ENCODE measurements at places on chromosomes 1 and 21. TPM values are rescaled to one million over a fixed set of nuclear protein-coding genes. Genes with fewer than 3 reads are reported as not detected.
A peak's percentile ranks its signal among the peaks of the same experiment; 100 is the strongest.

DNA sequence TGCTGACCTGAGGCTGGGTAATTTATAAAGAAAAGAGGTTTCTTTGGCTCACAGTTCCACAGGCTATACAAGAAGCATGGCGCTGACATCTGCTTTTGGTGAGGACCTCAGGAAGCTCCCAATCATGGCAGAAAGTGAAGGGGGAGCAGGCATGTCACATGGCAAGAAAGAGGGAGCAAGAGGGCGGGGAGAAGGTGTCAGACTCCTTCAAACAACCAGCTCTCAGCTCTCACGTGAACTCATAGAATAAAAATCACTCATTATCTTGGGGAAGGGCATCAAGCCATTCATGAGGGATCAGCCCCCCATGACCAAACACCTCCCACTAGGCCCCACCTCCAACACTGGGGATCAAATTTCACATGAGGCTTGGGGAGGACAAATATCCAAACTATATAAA, 266.8 kb downstream of the RHOU start:
- H3K27ac ChIP-seq: no peak overlapping the region
- no peak overlapping the region for H3K4me3 ChIP-seq
- DNase-seq: no peak
- H3K36me3 ChIP-seq: no peaks in the 10 kb centered on the region
- no peaks in the 10 kb centered on the region for H3K4me1 ChIP-seq

- H3K27ac ChIP-seq: no peak overlapping the region
- no peak for DNase-seq
- H3K4me1 ChIP-seq: no peaks in the 10 kb centered on the region
- H3K4me3 ChIP-seq: no peak overlapping the region
Measured at GRCh38 chr1:244992833-244993232, 128.5 kb upstream of the HNRNPU start.

DNA sequence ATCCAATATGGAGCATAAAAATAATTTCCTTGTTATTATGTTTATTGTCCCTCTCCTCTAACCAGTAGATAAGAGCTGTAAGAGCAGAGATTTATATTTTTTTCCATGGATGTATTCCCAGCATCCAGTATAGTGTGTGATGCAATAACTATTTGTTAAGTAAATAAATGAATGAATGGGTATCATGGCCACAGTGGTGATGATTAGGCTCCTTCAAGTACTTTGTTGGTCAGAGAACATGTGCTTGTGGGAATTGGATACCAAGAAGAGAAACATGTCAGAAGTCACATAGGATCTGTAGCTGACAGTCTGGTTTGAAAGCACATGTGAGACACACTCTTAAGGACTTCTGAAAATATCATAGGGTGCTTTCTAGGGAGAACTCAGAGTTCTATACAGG, 588.5 kb downstream of the AGBL4 start:
- H3K36me3 ChIP-seq: no peaks in the 10 kb centered on the region
- no peaks in the 10 kb centered on the region for H3K4me1 ChIP-seq
- no peak overlapping the region for H3K4me3 ChIP-seq

GRCh38 chr1:119068427-119068826, 72.0 kb downstream of the WARS2 start:
- H3K4me1 ChIP-seq: no peaks in the 10 kb centered on the region
- no peak overlapping the region for H3K27ac ChIP-seq
- H3K4me3 ChIP-seq: no peak overlapping the region
- no peak for DNase-seq

GRCh38 chr1:160377585-160378206, 10.8 kb downstream of the NHLH1 start:
- H3K27me3 ChIP-seq: no peaks in the 10 kb centered on the region
- peaks cover 4% of the 10 kb centered on the region for H3K4me1 ChIP-seq
- no peak overlapping the region for H3K27ac ChIP-seq
- no peak for DNase-seq
- H3K36me3 ChIP-seq: no peaks in the 10 kb centered on the region

GRCh38 chr1:106700211-106700610, 356.3 kb upstream of the PRMT6 start:
- no peak overlapping the region for H3K4me3 ChIP-seq
- H3K27ac ChIP-seq: no peak overlapping the region
- H3K4me1 ChIP-seq: no peaks in the 10 kb centered on the region
- DNase-seq: no peak

DNA sequence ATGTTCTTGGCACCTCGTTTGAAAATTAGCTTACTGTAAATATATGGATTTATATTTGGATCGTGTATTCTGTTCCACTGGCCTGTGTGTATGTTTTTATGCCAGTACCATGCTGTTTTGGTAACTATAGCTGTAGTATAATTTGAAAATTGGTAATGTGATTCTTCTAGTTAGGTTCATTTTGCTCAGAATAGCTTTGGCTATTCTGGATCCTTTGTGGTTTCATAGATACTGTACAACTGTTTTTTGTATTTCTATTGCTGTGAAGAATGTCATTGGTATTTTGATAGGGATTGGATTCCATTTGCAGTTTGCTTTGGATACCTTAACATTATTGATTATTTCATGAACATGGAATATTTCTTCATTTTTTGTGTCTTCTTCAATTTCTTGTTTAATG, 490.2 kb downstream of the BRINP3 start:
- no peaks in the 10 kb centered on the region for H3K36me3 ChIP-seq
- no peak overlapping the region for H3K27ac ChIP-seq
- no peaks in the 10 kb centered on the region for H3K4me1 ChIP-seq
- H3K27me3 ChIP-seq: no peaks in the 10 kb centered on the region
- H3K4me3 ChIP-seq: no peak overlapping the region

- H3K27me3 ChIP-seq: no peaks in the 10 kb centered on the region
- H3K27ac ChIP-seq: no peak overlapping the region
- H3K4me1 ChIP-seq: no peaks in the 10 kb centered on the region
- no peak overlapping the region for H3K4me3 ChIP-seq
- no peak for DNase-seq
Measured at GRCh38 chr1:97870589-97870988, 50.2 kb downstream of the DPYD start.

GRCh38 chr1:56526571-56527174, 52.7 kb downstream of the PLPP3 start:
- peak overlapping the region; percentile 8 for H3K27ac ChIP-seq
- H3K27me3 ChIP-seq: no peaks in the 10 kb centered on the region
- no peak for DNase-seq

DNA sequence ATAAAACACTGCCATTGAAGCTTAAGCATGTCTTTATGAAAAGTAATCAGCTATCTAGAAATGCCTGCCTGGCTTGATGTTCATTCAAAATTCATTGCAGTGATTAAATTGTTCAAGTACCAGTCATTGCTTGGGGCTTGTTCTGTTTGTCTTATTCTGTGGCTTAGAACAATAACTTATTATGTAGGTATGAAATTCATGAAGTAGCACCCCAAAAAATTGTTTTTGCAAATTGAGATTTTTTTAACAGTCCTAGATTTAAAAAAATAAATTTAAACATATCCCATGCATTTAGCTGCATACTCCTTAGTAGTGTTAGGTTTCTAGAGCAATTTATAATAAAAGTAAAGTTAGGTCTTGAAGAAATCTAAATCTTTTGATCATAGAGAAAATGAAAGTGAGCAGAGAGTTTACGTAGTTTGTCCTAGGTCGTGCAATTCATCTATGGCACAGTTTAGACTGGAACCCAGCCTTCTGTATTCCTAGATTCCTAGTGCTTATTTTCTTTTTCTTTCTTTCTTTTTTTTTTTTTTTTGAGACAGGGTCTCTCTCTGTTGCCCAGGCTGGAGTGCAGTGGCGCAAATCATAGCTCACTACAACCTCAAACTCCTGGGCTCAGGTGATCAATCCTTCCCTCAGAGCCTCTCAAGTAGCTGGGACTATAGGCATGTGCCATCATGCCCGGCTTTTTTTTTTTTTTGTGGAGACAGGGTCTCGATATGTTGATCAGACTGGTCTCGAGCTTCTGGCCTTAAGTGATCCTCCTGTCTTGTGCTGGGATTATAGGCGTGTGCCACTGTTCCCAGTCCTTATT, 9.3 kb downstream of the MIER1 start:
- H3K27me3 ChIP-seq: no peaks in the 10 kb centered on the region
- H3K4me1 ChIP-seq: no peaks in the 10 kb centered on the region
- H3K36me3 ChIP-seq: no peaks in the 10 kb centered on the region
- DNase-seq: no peak

DNA sequence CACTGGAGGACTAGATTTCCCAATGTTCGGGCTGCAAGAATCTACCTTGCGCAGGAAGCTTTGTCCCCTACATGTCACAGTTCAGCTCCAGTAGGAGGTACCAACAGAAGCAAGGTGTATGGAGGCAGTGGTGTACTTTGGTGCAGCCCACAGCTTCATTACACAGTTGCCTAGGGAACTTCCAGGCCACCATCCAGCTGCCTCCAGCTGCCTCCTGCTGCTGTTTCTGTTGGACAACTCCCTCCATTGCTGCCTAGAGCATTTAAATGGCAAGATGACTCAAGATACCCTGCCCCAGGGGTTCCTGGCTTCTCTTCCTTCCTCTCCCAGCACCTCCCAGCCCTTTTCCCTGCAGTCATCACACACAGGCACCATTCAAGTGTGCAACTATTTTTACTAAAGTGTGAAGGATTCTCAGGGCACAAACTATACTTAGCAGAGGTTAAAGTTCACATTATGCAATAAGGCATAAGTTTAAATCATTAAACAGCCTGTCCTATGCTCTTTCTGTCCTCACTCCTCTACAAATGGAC, 39.0 kb upstream of the ATP1A1 start:
- peaks cover 17% of the 10 kb centered on the region for H3K4me1 ChIP-seq
- no peak overlapping the region for H3K27ac ChIP-seq
- no peak for DNase-seq

GRCh38 chr1:58709540-58710175, 9.8 kb upstream of the MYSM1 start:
- no peaks in the 10 kb centered on the region for H3K36me3 ChIP-seq
- no peak for DNase-seq
- no peak overlapping the region for H3K27ac ChIP-seq
- no peaks in the 10 kb centered on the region for H3K27me3 ChIP-seq
- H3K4me3 ChIP-seq: no peak overlapping the region

- H3K4me3 ChIP-seq: no peak overlapping the region
- H3K27me3 ChIP-seq: no peaks in the 10 kb centered on the region
- no peak overlapping the region for H3K27ac ChIP-seq
- no peak for DNase-seq
- no peaks in the 10 kb centered on the region for H3K36me3 ChIP-seq
Measured at GRCh38 chr1:109730666-109731065, 10.2 kb downstream of the GSTM3 start.

DNA sequence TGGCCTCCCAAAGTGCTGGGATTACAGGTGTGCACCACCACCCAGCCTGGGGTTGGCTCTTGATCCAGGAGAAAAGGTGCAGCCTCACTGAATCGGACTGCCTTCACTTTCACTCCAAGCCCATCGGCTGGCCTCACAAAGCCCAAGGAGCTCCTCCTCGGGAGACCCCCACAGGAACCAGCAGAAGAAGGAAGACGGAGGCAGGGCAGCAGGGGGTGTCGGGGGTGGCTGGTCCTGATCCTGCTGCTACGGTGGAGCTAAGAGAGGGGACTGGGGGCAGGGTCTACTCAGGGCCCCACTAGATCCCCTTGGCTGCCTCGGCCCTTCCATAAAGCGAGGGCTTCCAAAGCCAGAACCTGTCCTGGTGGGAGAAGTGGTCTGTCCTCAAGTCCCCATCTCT, 93.9 kb downstream of the STUM start:
- no peak overlapping the region for H3K4me3 ChIP-seq
- H3K36me3 ChIP-seq: peaks cover 5% of the 10 kb centered on the region
- no peak overlapping the region for H3K27ac ChIP-seq
- no peaks in the 10 kb centered on the region for H3K27me3 ChIP-seq
- H3K4me1 ChIP-seq: peaks cover 23% of the 10 kb centered on the region
- no peak for DNase-seq

GRCh38 chr1:216246577-216247203, 176.6 kb downstream of the USH2A start:
- DNase-seq: no peak
- no peaks in the 10 kb centered on the region for H3K4me1 ChIP-seq
- no peak overlapping the region for H3K27ac ChIP-seq
- no peaks in the 10 kb centered on the region for H3K36me3 ChIP-seq

- H3K4me3 ChIP-seq: no peak overlapping the region
- H3K27ac ChIP-seq: no peak overlapping the region
- H3K36me3 ChIP-seq: no peaks in the 10 kb centered on the region
- peaks cover 3% of the 10 kb centered on the region for H3K4me1 ChIP-seq
- no peak for DNase-seq
Measured at GRCh38 chr1:192581131-192581927, 5.8 kb downstream of the RGS1 start.

DNA sequence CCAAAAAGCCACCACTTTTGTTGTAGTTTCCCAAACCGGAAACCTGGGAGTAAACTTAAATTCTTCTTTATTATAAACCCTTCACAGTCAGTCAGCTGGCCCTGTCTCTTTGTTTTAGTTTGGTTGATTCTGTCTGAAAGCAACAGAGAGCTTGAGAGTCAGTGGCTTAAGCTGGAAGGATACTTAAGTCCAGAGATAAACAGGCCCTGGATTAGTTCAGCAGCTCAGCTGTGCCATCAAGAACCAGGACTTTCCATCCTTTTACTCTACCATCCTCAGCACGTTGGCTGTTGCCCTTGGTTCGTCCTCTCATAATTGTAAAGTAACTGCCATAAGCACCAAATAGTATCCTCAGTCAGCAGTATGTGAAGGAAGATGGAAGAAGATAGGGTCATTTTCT, 4.5 kb downstream of the DESI2 start:
- no peaks in the 10 kb centered on the region for H3K36me3 ChIP-seq
- DNase-seq: no peak
- no peak overlapping the region for H3K27ac ChIP-seq
- H3K4me1 ChIP-seq: peaks cover 8% of the 10 kb centered on the region

DNA sequence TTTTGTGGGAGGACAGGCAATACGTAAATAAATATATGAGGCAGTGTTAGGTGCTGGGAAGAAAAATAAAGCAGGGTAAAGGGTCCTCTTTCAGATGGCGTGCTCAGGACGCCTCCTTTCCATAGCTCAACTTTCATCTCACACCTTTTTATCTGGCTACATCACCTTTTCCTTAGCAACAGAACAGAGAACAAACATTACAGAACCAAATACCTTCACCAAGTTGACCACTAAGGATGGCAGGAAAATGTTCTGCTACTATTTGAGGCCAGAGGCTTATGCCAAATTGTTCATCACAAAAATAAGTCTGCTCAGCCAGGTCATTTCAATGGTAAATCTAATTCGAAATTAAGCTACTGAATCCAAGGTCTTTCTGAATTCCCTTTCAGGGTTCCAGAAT, 149.2 kb upstream of the C1orf21 start:
- H3K27ac ChIP-seq: no peak overlapping the region
- H3K4me1 ChIP-seq: no peaks in the 10 kb centered on the region
- H3K27me3 ChIP-seq: no peaks in the 10 kb centered on the region
- H3K36me3 ChIP-seq: no peaks in the 10 kb centered on the region
- DNase-seq: no peak

Gene AIRE
- total RNA-seq: not detected

Gene FCRL2
- total RNA-seq: not detected

Gene TARS2
- total RNA-seq: 17.4 TPM

Gene REN
- 0.36 TPM for total RNA-seq

Gene RIMS3
- total RNA-seq: 3.0 TPM

Gene TMPRSS15
- not detected for total RNA-seq

Gene HES4
- total RNA-seq: 45.8 TPM

Gene PRR9
- not detected for total RNA-seq

Gene NBPF4
- not detected for total RNA-seq

Gene AUNIP
- total RNA-seq: 0.32 TPM
